CD4-positive, alpha-beta T cell treated with Interleukin-2 at 100 ng/mL for 4 hours (primary cell): ENCODE measurements at places on chromosomes 2 and 18.

DNA sequence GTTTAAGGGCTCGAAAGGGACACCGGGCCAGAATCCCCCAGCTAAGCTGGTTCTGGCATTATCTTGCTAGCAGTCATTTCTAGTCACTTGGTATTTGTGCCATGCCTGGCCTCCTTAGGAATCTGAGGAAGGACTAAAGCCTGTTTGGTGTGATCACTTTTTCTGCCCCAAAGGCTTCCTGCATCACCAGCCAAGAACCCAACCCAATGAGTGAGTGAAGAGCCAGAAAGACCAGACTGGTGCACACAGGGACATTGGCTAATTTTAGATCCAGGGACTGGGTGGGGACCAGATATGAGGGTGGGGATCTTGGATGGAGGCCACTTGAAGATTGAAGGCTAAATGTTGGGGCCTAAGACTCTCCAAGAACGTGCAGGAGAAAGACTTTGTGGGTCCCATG, 411.9 kb upstream of the TNP1 start:
- no peak for DNase-seq

GRCh38 chr2:54673501-54673998, 49.9 kb upstream of the EML6 start:
- peak; percentile 11 for DNase-seq

GRCh38 chr2:160294339-160294803, 94.3 kb upstream of the ITGB6 start:
- no peak for DNase-seq

- no peak for DNase-seq
Observed at GRCh38 chr2:134443814-134444480, 190.1 kb downstream of the MGAT5 start.

GRCh38 chr2:227834916-227835650, 21.4 kb downstream of the CCL20 start:
- DNase-seq, result no peak

DNA sequence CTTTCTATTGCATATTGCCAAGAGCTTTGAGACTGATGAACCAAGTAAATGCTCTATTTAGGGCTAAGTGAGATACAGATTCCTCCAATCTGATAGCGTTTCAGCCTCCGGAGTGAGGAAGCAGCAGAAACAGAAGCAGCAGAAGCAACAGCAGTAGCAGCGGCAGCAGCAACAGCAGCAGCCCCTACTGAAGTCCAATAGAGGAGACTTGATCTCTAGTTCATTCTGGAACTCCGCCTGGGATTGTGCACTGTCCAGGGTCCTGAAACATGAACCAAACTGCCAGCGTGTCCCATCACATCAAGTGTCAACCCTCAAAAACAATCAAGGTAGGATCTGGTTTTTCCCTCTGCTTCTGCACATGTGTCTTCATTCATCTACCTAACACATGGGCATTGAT, at the start of gene DPP10:
Gene DPP10, plus strand, starts transcription at position 132 of the 400 bp plus-strand sequence.
- DNase-seq, result no peak
